Activated CD8-positive, alpha-beta memory T cell treated with anti-CD3 and anti-CD28 coated beads for 1 hour (primary cell): ENCODE measurements at places on chromosomes 5 and 9.

GRCh38 chr5:71475788-71476384, 20.4 kb downstream of the BDP1 start:
- no peak for DNase-seq

DNA sequence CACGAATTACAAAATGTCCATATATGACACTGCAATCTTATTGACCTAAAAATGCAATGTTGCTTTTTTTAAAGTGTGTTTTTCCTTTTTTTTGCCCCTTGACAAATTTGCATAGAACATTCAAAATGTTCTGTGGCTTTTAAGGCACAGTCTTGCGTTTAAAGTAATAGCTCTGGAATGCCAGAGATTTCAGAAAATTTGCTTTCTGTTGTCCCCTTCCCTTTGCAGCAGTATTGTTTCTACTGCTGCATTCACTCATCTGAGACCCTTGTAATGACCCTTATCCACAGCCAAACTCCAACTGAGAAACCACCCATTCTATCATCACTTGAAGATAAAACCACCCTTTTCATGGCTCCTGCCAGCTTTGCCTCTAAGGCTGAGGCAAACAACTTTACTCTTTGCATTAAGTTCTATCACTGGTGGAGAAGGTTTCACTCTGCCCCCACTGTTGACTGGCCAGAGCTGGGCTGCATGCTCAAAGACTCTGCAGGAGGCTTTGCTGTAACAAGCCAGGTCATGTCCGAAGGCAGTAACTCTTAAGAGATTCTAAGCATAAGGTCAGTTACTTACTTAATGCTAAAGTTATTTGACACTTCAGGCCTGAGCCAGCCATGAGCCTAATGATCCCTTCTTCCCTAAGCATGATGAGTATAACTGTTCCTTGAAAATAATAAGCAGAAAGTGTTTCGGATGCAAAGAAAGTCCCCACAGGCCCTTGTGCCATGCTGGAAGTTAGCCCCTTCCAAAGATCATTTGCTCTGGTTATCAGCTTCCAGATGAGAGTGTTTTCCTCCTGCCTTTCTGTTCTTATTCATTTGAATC, 101.9 kb downstream of the CD180 start:
- no peak for DNase-seq

DNA sequence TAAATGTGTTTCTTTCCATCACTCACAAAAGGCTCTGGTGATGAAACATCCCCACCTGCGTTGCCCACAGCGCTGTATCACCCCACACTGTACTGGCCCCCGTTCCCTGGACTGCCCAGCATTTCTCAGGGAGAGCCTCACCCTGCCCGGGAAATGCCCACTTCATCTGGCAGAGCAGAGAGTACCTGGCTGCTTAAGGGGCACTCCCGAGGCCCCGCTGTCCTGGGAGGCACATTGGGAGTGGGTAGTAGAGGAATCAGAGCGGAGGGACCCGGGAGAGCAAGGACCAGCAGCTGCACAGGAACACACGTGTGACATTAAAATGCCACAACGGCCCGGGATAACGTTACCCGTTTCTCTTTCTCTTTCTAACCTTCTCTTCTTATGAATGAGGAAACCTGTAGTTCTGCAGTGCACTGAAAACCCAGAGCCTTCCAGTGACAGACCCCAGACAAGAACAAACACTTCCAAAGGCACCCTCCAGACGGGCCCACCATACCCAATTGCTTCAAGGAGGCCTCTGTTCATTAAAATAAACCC, 110.0 kb downstream of the ROR2 start:
- DNase-seq = no peak

GRCh38 chr9:4515958-4516375, 25.7 kb downstream of the SLC1A1 start:
- no peak for DNase-seq

DNA sequence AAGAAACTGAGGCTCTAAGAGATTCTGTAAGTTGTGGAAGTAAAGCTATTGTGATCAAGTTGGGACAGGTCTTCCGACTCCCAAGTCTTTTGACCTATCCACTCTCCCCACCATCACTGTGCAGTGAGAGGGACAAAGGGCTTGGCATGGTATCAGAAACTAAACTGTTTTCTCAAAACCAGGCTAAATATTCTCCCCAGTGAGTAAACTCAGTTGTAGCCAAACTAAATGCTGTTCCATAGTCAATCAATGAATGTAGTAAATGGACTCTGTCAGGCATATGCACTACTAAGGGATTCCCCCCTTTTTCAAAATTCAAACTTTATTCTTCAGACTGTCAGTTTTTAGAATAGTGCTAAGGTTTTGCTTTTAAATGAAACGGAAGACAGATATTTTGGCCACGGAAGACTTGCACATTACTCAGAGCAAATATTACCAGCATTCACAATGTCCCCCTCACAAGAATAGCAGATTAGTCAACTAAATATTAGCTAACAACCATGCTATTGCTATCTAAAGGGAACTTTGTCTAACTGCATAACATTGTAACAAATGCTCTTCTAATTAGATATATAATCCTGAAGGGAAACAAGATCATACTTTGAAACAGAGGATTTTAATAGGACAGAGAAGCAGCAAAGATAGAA, 7.1 kb downstream of the PRKAA1 start:
- no peak for DNase-seq

DNA sequence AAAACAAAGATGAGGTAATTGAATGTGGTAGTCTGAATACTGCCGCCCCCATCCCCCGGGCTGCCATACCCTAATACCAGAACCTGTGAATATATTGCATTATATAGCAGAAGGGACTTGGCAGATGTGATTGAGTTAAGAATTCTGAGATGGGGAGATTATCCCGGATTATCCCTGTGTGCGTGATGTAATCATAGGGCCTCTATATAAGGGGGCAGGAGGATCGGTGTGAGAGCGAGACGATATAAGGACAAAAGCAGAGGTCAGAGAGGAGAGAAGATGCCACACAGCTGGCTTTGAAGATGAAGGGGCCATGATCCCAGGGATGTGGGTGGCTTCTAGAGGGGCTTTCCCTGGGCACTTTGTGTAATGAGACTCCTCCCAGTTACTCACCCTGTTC, 101.7 kb upstream of the TLE1 start:
- DNase-seq = no peak

DNA sequence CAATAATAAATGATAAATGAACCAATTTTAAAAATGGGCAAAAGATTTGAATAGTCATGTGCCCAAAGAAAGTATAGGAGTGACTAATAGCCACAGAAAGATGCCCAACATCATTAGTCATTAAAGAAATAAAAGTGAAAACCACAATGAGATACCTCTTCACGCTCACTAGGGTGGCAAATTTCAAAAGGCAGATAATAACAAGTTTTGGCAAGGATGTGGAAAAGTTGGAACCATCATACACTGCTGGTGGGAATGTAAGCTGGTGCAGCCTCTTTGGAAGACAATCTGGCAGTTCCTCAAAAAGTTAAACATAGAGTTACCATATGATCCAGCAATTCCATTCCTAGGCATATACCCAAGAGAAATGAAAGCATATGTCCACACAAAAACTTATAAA, 1819.8 kb downstream of the MAT2B start:
- DNase-seq = no peak

DNA sequence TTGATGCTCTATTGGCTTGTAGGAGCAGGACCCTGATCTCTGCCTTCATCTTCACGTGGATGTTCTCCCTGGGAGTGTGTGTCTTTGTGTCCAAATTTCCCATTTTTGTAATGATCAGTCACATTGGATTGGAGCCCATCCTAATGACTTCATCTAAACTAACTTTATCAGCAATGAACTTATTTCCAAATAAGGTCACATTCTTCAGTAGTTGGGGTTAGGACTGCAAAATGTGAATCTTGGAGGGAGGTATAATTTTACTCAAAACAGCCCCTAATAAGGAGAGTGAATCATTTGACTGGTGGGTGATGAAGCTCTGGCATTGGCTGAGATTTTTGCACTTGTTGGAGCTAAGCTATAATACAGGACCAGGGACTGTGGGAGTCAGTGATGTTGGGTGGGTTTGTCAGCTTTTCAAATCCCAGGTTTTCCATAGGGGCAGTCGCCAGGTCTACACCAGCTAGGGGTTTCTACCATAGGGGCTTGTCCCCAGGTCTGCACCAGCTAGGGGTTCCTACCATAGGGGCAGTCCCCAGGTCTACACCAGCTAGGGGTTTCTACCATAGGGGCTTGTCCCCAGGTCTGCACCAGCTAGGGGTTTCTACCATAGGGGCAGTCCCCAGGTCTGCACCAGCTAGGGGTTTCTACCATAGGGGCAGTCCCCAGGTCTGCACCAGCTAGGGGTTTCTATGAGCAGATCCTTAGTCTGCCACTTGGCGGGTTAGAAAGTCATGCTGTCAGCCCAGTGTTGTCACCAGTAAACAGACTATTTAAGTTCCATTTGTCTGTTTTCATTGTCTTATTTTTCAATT, 382.6 kb upstream of the DAP start:
- no peak for DNase-seq

GRCh38 chr5:141261238-141261546, 16.0 kb downstream of the PCDHB15 start:
- DNase-seq = no peak

DNA sequence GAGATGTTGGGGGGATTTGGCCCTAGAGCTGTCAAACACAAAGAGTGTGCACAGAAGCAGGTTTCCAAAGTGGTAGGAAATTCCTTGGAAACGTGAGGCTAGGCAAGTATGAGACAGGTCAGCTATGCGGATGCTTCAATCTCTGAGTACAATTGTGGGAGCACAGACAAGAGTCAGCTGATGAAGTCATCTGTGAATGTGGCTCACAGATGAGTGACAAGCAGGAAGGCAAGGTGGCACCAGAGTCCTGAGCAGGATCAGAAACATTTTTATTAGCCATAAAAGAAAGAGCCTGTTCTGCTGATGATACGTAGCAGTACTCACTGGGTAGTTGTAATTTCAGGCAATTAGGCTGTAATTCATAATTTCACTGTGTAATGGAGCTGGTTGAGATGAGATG, 117.0 kb downstream of the DCP2 start:
- no peak for DNase-seq

DNA sequence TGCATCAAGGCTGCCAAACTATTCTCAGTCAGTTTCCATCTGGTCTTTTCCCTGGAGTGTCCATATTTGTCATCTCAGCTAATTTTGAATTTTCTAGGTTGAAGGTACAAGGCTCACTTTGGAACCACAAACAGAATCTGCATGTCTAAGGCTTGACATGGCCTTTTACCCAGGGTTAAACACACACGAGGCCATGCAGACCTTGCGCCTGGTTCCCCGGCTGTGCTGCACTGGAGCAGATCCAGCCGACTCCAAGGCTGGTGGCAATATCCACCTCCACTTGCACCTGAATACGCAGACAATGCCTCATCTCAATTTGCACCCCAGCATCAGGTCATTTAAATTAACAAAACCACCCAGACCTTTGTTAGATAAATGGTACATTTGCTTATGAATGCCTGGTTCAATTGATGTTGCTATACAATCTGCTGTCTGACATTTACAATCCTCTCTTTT, 276.2 kb downstream of the HSPA4 start:
- DNase-seq = no peak

DNA sequence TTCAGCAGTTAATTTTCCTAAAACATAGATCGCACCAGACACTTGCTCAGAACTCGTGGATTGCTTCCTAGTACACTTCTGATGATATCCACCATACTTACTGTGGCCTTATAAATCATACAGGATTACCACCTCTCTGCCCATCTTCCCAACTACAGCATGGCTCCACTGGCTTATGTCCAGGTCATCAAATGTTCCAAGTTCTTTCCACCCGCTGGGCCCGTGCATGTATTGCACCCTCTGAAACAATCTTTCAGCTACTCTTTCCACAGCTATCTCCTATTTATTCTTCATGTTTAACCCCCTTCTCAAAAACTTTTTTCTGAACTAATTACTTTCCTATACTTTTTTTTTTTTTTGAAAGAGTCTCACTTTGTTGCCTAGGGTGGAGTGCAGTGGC, 18.5 kb downstream of the FBXW2 start:
- no peak for DNase-seq

DNA sequence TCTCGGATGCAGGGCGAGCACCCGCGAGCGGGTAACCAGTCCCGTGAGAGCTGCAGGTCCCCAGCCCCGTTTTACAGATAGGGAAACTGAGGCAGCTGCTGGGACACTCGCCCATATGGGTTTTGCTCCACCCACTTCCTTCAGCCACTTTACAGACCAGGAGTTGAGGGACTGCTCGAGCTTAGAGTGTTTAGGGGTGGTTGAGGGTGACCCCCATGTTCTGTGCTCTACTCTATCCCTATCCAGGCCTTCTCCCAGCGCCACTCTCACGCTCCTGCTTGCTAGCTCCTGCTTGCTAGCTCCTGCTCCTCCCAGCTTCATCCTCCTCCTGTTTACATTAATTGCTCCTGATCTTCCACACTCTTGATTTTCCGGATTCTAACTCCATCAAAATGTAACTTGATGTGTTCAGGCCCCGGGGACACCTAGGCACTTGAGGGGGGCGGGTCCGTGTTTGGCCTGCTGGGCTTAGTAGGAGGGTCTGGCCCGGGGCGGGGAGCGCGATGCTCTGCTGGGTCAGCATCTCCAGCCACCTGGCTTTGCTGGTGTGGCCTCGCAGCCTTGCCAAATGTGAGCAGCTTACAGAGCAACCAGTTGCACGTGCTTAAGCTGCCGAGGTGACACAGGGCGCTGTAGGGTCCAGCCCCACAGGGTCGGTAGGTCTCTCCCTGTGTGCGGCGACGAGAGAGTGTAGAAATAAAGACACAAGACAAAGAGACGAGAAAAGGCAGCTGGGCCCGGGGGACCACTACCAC, 1.5 kb upstream of the PTGES2 start:
- DNase-seq = no peak

DNA sequence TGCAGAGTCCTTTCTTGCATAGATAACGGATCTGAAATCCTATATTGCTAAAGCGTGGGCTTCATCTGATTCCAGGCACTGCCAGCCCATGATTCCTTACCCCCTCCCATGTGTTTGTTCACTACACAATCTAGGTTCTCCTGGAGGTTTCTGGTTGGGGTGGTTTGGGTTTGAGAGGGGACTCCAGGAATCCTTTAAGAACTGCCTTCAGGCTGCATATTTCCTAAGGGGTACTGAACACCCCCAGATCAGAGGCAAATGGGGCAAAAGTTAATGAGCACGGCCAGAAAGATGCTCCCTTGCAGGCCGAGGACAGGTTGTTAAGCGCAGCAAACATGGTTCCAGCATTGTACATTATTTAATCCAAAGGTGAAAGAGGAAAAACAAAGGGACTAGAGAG, 9.9 kb downstream of the NR2F1 start:
- DNase-seq = no peak

DNA sequence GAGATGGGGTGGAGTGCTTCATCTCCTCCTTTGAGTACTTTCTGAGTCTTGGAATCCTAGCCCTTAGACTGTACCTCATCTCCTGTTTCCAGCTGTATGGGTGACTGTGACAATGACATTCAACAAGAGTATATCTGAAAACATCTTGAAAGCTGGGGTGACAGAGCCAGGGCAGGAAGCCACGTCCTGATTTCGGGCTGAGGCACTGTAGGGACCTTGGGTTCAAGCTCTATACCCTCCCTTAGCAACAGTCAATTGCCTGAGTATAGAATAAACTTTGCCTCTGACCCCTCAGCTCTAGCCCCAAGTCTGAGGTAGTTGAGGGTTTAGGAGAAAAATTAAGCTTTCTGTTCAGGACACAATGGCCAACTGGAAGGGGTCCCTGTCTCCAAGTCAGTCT, 6.3 kb downstream of the FOXE1 start:
- no peak for DNase-seq

- no peak for DNase-seq
These were observed 325.5 kb upstream of the PTGER4 start for GRCh38 chr5:40354171-40354570.
